Cardiac muscle cell (in vitro differentiated cells and primary cell): ENCODE measurements at places on chromosomes 2 and 18. TPM values are rescaled to one million over a fixed set of nuclear protein-coding genes. Genes with fewer than 3 reads are reported as not detected.

The PROM2 gene
- total RNA-seq, result 2.6 and 16.0 TPM in 2 replicates

The DLX2 gene
- not detected in 2 replicates for total RNA-seq

The EFR3B gene
- total RNA-seq, result 10.0 and 12.9 TPM in 2 replicates

The CTAGE1 gene
- not detected in 2 replicates for total RNA-seq

The ONECUT2 gene
- total RNA-seq, result 0.03 and 0.04 TPM in 2 replicates

The ST8SIA3 gene
- total RNA-seq, result 0.07 TPM in 1 of 2 replicates, not detected in the other

The CDKL4 gene
- total RNA-seq, result 0.66 TPM in 1 of 2 replicates, not detected in the other

The SPP2 gene
- not detected in 2 replicates for total RNA-seq

DNA sequence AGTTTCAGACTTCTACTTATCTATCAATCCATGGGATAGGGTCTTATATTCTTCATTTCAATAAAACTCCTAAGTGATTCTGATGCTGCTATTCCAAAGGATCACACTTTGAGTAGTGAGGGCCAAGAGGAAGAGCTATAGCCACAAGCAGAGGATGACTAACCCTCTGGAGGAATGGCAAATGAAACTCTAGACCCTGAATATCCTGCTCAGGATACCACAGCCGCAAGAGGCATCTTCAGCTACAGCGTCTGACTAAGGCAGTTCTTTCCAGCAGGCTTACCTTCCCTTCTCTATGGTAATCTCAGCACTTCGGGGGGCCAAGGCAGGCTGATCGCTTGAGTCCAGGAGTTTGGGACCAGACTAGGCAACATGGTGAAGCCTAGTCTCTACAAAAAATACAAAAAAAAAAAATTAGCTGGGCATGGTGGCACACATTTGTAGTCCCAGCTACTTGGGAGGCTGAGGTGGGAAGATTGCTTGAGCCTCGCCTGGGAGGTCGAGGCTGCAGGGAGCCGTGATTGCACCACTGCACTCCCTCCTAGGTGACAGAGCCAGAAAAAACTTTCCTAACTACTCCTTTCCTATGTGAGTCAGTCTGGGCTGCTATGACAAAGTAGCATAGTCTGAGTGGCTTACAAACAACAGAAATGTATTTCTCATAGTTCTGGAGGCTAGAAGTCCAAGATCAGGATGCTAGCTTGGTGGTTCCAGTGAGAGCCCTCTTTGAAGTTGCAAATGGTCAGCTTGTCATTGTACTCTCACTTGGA lies 371.9 kb downstream of the IRS1 start:
- no peak overlapping the region for H3K27ac ChIP-seq
- H3K27me3 ChIP-seq, result no peaks in the 10 kb centered on the region
- peaks cover 5% of the 10 kb centered on the region for H3K4me1 ChIP-seq
- no peaks in the 10 kb centered on the region for H3K36me3 ChIP-seq
- H3K4me3 ChIP-seq, result no peak overlapping the region

- H3K27ac ChIP-seq, result no peak overlapping the region
- no peak for DNase-seq
- peaks cover 12% of the 10 kb centered on the region for H3K4me1 ChIP-seq
- H3K27me3 ChIP-seq, result peaks cover 4% of the 10 kb centered on the region
- H3K4me3 ChIP-seq, result peak overlapping the region; percentile 79
Measured at GRCh38 chr2:28868611-28869010, 1.5 kb downstream of the TRMT61B start.

DNA sequence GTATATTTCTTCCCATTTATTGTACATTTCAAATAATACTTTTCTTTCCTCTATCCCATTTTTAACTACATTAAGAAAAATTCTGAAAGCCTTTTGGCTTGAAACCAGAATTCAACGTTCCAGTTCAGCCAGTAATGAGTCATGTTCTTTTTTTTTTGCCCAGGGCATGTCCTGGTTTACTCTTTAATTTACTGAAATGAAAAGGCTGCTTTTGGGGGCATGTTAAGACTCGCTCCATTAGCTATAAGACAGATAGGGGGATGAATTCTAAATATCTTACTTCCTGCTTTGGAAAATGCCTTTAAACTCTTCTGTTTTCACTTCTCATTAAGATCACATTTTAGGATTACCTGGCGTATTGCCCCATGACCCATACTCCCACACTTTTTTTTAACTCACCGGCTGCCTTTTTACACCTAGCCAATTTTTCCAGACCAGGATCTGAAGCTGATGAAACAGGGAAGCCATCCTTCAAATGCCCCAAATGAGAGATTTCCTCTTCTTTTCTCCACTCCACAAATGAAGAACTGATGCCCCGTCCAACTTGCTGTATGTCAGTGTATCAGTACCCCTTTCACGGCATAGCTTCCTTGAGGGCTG lies 585 bp downstream of the ABCA12 start:
- no peak for DNase-seq
- H3K4me3 ChIP-seq, result no peak overlapping the region
- H3K27ac ChIP-seq, result no peak overlapping the region
- H3K27me3 ChIP-seq, result no peaks in the 10 kb centered on the region

DNA sequence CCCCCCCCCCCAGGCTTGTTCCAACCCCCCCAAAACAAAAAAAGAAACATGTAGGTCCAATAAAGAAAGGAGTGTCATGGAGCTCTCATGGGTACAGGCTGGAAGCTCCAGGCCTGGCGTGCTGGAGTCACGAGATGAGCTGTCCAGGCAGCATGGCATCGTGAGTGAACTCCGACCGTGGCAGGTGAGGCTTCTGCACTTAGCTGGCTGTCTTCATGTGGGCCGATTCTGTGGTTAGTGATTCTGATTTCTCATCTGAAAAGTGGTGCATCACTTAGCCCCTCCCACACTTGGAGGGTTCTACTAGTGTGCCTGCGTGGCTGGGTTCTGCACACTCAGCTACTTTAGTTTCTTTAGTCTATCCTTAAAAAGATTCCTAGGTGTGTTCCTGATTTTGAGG lies 126.4 kb upstream of the MGAT5 start:
- H3K27ac ChIP-seq, result no peak overlapping the region
- no peak overlapping the region for H3K4me3 ChIP-seq
- H3K36me3 ChIP-seq, result no peaks in the 10 kb centered on the region
- DNase-seq, result no peak
- H3K4me1 ChIP-seq, result peaks cover 30% of the 10 kb centered on the region

DNA sequence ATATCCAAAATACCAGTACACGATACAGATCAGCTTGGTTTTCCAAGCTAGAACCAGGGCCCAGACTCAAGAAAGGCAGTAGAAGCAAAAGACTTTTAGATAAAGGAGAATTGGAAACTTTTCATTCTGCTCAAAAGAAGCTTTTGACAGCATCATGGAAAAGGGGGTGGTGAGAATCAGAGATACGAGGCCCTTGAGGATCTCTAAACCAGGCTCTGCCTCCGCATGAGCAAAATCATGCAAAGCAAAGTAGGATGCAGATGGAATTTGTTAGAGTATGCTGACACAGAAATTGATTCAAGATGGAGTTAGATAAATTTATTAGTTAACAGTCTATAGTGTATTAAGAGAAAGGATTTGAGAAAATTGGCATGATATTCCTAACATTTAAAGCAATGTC lies 39.8 kb downstream of the FAM98A start:
- H3K4me3 ChIP-seq, result no peak overlapping the region
- no peak overlapping the region for H3K27ac ChIP-seq
- peaks cover 13% of the 10 kb centered on the region for H3K4me1 ChIP-seq
- H3K27me3 ChIP-seq, result no peaks in the 10 kb centered on the region
- H3K36me3 ChIP-seq, result no peaks in the 10 kb centered on the region
- DNase-seq, result no peak

DNA sequence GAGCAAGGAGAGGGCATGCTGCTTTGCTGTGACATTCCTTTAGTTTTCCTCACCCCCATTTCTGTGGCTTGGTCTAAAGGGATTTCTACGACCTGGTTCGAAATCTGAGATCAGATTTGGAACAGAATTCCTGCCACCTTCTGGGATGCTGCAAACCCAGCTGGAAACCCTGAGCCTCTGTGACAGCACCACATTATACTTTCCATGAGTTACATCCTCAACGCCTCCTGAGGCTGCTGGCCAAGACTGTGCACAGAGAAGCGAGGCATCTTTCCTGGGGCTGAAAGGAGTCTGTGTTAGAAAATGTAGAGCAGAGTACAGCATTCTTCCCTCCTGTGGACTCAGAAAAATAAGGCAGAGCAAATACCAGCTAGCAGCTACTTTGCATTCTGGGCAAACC lies 138.1 kb upstream of the CHAC2 start:
- H3K27ac ChIP-seq, result no peak overlapping the region
- H3K4me1 ChIP-seq, result no peaks in the 10 kb centered on the region
- no peaks in the 10 kb centered on the region for H3K27me3 ChIP-seq
- H3K36me3 ChIP-seq, result no peaks in the 10 kb centered on the region

- H3K27ac ChIP-seq, result no peak overlapping the region
- peak; percentile 14 for DNase-seq
- H3K27me3 ChIP-seq, result no peaks in the 10 kb centered on the region
- H3K36me3 ChIP-seq, result no peaks in the 10 kb centered on the region
Measured at GRCh38 chr2:26786207-26787028, 562 bp downstream of the CENPA start.

- no peaks in the 10 kb centered on the region for H3K36me3 ChIP-seq
- H3K27me3 ChIP-seq, result no peaks in the 10 kb centered on the region
- DNase-seq, result peak; percentile 9
- no peak overlapping the region for H3K27ac ChIP-seq
- H3K4me3 ChIP-seq, result no peak overlapping the region
- H3K4me1 ChIP-seq, result no peaks in the 10 kb centered on the region
Measured at GRCh38 chr2:7792031-7792651, 874.9 kb downstream of the RNF144A start.

DNA sequence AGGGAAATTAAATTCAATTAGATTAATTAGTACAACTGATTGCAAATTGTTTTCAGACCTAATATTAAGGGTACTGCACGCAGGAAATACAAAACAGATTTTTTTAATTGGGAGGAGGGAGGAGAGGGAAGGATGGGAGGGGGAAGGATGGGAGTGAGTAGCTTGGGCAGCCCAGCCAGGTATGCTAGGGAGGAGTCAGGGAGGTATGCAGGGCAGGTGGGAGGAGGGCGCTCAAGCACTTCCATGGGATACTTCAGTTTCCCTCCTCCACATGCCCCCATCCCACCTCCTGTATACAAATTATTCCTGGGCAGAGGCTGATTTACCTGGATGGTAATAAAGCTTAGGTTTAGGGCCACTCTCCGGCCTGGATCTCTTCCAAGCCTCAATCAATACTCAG lies 76.6 kb upstream of the CAPN13 start:
- no peak for DNase-seq
- H3K4me3 ChIP-seq, result no peak overlapping the region
- H3K27ac ChIP-seq, result no peak overlapping the region
- H3K27me3 ChIP-seq, result no peaks in the 10 kb centered on the region

- no peak for DNase-seq
- H3K4me1 ChIP-seq, result no peaks in the 10 kb centered on the region
- H3K27me3 ChIP-seq, result no peaks in the 10 kb centered on the region
- no peak overlapping the region for H3K4me3 ChIP-seq
Measured at GRCh38 chr2:42082016-42082415, 34.2 kb downstream of the PKDCC start.

GRCh38 chr2:32918774-32919173 lies 28.0 kb upstream of the LTBP1 start:
- DNase-seq, result no peak
- H3K36me3 ChIP-seq, result no peaks in the 10 kb centered on the region
- H3K4me1 ChIP-seq, result no peaks in the 10 kb centered on the region
- no peak overlapping the region for H3K4me3 ChIP-seq

DNA sequence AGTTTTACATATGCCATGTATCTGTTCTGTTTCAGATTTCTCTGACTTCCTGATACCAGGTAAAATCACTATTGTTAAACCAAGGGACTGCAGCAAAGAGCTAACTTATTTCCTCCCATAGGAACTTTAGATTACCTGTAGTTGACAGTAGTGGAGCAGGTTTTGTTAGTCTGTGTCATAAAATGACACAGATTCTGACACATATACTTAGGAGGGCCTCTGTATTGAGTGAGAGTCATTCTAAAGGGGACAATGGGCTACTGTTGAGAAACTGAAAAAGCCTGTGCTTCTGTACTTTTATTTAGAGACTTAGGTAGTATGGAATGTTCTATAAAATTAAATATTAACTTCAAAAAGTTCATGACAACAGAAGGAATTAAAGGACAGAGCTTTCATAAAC lies 48.2 kb downstream of the KCMF1 start:
- H3K4me1 ChIP-seq, result peaks cover 7% of the 10 kb centered on the region
- H3K27ac ChIP-seq, result no peak overlapping the region
- no peak for DNase-seq
- no peaks in the 10 kb centered on the region for H3K36me3 ChIP-seq
- no peak overlapping the region for H3K4me3 ChIP-seq

GRCh38 chr2:46002947-46003346 lies 294.3 kb upstream of the EPAS1 start:
- no peak overlapping the region for H3K27ac ChIP-seq
- no peak for DNase-seq
- H3K36me3 ChIP-seq, result peaks cover 8% of the 10 kb centered on the region
- H3K4me3 ChIP-seq, result no peak overlapping the region
- no peaks in the 10 kb centered on the region for H3K27me3 ChIP-seq

DNA sequence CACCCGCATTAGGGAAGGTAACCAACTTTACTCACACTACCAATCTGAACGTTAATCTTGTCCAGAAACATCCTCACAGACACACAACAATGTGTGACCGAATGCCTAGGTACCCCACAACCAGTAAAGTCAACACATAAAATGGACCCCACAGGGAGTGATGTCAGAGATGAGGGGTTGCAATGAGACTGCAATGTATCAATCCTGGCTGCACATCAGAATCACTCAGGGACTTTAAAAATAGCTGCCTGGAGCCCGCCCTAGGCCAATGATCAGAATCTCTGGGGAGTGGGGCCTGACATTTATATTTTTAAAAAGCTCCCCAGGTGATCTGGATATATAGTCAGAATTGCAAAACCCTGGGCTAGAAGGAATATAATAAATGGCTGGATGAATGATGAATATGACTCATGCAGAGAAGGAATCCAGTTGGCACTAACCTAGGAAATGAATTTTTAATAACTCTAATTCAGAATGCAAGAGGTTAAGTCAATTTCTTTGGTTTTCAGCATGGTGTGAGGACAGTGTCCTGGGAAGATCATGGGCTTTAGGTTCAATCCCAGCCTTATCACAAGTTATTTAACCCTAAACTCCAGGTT lies 92.8 kb downstream of the COLEC12 start:
- H3K27me3 ChIP-seq, result no peaks in the 10 kb centered on the region
- H3K4me3 ChIP-seq, result no peak overlapping the region
- H3K4me1 ChIP-seq, result no peaks in the 10 kb centered on the region
- H3K36me3 ChIP-seq, result no peaks in the 10 kb centered on the region

- H3K4me3 ChIP-seq, result no peak overlapping the region
- no peak for DNase-seq
- H3K4me1 ChIP-seq, result no peaks in the 10 kb centered on the region
- no peaks in the 10 kb centered on the region for H3K36me3 ChIP-seq
- H3K27ac ChIP-seq, result no peak overlapping the region
Measured at GRCh38 chr2:160075171-160075570, 12.8 kb upstream of the PLA2R1 start.

- no peaks in the 10 kb centered on the region for H3K27me3 ChIP-seq
- H3K27ac ChIP-seq, result no peak overlapping the region
- no peak overlapping the region for H3K4me3 ChIP-seq
- no peaks in the 10 kb centered on the region for H3K36me3 ChIP-seq
- H3K4me1 ChIP-seq, result peaks cover 13% of the 10 kb centered on the region
Measured at GRCh38 chr2:176390276-176391147, 121.3 kb downstream of the MTX2 start.

- H3K4me1 ChIP-seq, result no peaks in the 10 kb centered on the region
- H3K27ac ChIP-seq, result no peak overlapping the region
- no peaks in the 10 kb centered on the region for H3K36me3 ChIP-seq
- DNase-seq, result no peak
- H3K4me3 ChIP-seq, result no peak overlapping the region
Measured at GRCh38 chr2:229269941-229270340, 1.1 kb downstream of the PID1 start.
